Activated naive CD8-positive, alpha-beta T cell treated with anti-CD3 and anti-CD28 coated beads for 36 hours (primary cell): ENCODE measurements at places on chromosomes 2 and 18. TPM values are rescaled to one million over a fixed set of nuclear protein-coding genes. Genes with fewer than 3 reads are reported as not detected.

- H3K36me3 ChIP-seq, result no peaks in the 10 kb centered on the region
- H3K4me3 ChIP-seq, result no peak overlapping the region
- H3K27ac ChIP-seq, result no peak overlapping the region
These were observed 101.7 kb upstream of the FZD7 start for GRCh38 chr2:201931951-201932350.

DNA sequence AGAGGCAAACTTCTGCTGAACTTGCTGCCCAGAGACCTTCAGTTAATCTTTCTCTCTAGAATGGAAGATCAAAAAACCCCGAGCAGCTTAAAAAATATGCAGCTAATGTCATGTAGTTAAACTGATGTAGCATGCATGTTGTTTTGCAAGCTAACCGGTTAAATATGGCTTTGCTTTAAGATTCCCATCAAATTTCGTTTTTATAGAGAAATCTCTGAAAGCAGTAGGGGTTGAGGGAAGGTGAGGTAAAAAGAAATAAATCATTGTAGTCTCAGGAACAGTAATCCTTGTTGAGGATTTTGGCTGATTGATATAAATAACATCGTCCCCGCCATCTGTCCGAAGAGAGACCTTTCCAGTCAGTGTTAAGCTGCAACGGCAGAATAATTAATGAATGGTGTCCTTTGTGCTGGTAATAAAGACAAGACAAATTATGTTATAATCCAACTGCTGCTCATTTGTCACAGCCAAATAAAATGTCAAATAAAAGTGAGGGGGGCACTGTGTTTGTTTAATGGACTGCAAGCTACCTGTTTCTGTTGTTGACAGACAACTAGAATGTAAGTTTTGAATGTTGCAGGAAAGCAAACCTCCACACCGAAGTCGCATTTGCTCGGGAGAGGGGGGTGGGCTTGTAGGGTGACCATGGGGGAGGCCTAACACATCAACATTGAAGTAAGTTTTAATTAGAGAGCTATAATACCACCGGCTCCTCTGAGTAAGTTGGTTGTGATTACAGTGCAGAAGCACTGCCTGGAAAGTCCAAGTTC lies 555.5 kb downstream of the ARHGAP15 start:
- peaks cover 3% of the 10 kb centered on the region for H3K36me3 ChIP-seq
- no peak for DNase-seq
- H3K4me3 ChIP-seq, result no peak overlapping the region

- no peaks in the 10 kb centered on the region for H3K36me3 ChIP-seq
- DNase-seq, result no peak
- no peaks in the 10 kb centered on the region for H3K27me3 ChIP-seq
- H3K27ac ChIP-seq, result no peak overlapping the region
These were observed 57.2 kb downstream of the CALCRL start for GRCh38 chr2:187390891-187391290.

Gene CDK15
- total RNA-seq, result not detected

Gene CPO
- not detected for total RNA-seq

Gene IFIH1
- 36.8 TPM for total RNA-seq
